Stimulated activated CD4-positive, alpha-beta T cell treated with anti-CD3 and anti-CD28 coated beads, Interleukin-15, amount 100 ng/mL, for 48 hours (primary cell): ENCODE measurements at places on chromosomes 7 and 10.

DNA sequence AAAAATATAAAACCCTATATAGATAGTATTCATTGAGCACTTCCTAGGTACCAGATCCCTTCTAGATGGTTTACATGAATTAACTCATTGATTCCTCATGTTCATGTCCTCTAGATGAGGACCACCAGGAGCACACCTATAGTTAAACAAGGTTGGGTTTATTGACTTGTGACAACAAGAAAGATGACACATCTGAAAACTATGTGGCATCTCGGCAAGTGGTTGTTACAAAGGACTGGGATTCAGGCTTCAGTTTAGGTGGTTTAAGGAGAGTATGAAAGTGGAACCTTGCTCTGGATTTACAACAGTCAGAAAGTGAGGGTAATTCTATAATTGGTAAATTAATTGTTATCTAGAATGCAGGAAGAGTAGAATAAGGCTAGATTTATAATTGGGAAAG, 99.0 kb upstream of the PHF14 start:
- no peak for DNase-seq

- DNase-seq = no peak
Measured at GRCh38 chr7:94351703-94352102, 43.0 kb upstream of the COL1A2 start.

DNA sequence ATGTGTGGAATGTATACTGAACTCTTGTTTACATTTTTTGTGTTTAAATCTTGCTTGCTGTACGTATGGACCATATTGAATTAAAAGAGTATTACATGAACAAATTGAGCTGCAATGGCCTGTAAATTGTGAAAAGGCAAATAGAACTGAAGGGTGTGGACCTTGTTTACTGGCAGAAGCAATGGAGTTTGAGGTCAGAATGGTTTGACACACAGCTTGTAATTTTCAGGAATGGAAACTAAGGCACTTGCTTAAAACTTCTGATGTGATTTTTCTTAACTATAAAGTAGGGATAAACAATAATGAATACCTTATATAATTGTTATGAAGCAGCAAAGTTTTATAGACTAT, 33.9 kb upstream of the COBL start:
- DNase-seq = no peak

- no peak for DNase-seq
Measured at GRCh38 chr10:43069211-43069515, 7.7 kb upstream of the RET start.

DNA sequence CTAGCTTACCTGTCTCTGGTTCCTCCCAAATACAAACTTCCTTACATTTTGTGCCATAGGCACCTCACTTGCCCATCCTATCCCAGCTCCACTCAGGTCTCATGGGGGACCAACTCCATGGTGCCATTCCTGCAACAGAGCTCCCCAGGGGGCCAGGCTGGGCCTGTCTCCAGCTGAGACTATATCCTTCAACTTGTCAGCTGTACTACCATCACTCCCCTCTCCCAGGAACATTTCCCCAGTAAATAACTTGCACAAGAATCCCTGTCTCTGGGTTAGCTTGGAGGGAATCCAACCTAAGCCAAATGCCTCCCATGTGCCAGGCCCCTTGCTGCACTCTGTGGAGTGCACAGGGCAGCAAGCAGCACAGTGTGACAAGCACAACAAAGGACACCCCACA, 33.2 kb downstream of the FRMPD2 start:
- DNase-seq = no peak

DNA sequence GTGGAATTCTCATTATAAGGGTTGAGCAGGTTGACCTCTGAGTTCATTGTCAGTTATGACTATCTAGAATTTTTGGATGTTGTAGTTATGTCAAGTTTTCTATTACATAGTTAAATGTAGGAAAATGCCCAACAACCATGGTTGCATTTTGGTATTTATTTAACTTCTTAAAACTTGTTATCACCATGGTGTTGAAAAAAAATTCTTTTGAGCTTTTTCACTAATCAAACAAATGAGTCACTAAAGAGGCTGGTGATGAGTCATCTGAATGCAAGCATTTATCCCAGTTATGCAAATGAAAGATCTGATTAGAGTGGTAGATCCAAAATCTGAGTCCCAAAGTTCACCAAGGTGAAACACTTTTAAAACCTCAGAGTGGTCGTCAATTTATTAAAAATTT, 624.7 kb upstream of the IGFBP3 start:
- no peak for DNase-seq

DNA sequence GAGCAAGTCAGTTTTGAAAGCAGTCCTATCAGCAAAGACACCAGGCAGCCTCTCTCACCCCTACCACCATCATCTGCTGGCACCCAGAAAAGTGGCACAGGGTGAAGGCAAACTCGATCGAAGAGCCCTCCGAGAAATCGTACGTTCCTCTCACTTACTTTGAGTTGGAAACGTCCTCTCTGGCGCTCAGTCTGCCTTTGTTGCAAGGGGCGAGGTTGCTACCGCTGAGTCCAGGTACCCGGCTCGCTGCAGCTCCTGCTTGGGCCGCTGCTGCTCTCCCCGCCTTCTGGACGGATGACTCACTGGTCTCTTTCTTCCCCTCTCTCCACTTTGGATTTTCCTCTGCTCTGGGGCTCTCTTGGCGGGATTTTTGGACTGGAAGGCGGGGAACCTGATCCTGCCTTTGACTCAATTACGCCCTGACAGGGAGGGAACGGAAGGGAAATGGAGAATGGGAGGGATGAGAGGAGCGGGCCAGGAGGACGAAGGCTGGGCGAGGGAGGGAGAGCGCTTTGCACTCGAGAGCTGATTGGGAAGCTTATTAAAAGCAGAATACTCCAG, at the start of gene PTN:
Gene PTN (minus strand): TSS at position 453 of the 561 bp plus-strand sequence. CDS start 88,760 bp downstream, outside the sequence.
- DNase-seq = no peak

DNA sequence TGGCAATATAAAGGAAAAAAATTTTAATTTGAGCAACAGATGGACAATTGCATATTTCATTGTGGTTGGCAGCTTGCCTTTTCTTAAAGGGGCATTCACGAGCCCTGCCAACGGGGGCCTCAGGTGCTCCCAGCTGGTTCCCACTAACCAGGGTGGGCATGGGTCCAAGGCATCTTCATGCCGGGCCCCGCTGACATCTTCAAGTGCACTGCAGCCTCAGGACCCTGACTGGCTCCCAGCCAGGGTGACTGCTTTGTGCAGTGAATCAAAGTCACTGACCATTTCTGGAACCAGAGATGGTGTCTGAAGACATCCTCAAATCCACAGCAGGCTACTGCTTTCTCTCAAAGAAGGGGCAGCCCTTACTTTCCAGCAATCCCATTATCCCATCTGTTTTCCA, 275.2 kb upstream of the MGMT start:
- no peak for DNase-seq

GRCh38 chr7:26135076-26135475, 16.9 kb upstream of the NFE2L3 start:
- DNase-seq = no peak

GRCh38 chr7:16542401-16542800, 15.8 kb downstream of the LRRC72 start:
- DNase-seq = no peak

GRCh38 chr7:136136906-136137454, 159.8 kb upstream of the MTPN start:
- DNase-seq = no peak

GRCh38 chr10:114042895-114043531, 653 bp upstream of the ADRB1 start:
- DNase-seq = no peak

GRCh38 chr7:6360841-6361240, 86.9 kb downstream of the DAGLB start:
- DNase-seq = no peak
